ENCODE measurements at places on chromosomes 7 and 10.

DNA sequence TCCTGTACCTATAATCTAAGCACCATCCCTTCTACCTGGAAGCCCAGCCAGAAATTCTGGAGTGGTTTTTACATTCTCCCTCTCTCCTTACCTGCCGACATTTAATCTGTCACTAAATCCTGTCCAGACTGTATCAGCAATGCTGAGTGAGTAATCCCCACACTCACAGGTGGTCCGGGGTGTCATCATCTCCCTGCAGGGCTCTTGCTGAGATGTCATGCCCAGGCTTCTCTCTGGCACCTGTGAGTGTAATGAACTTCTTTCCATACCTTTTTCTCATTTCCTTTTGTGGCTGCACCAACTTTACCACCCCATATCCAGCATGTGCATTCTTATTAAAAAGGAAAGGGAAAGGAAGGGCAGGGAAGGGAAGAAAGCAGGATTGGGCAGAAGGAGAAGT is 355.2 kb downstream of the CCSER2 start:
- DNase-seq = no peak

DNA sequence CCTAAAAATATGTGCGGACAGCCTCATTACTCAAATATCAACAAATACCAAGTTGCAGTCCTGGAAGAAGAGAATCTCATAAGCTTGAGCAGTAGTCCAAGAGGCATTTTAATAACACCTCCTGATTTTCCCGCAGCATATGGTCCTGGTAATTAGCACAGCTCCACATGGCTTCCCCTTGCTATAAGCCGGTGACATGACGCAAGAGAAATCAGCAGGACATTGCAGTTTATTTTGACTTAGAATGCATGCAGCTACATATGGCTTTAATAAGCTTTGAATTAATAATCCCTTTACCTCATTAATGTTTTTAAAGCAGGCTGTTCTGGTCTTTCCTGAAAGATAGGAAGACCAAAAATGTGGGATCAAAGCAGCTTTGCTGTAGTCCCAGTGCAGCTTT is 137.6 kb downstream of the RAMP3 start:
- no peak for DNase-seq

DNA sequence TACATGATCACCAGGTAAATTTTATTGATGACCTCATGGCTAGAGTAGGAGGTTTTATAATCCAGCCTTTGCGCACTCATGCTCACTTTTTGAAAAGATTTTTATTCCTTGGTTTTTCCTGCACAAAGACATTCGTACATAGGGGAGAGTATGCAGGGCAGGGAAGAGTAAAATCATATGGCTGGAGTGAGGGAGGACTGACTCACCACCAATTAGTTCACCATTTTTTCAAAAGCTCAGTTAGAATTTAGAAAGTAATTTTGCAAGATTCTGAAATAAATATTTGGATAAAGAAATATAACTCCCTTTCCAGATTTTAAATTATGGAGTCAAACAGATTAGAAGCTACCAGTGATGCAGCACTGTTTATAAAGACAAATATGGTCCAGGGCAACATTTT is 111.9 kb downstream of the SEMA3D start:
- DNase-seq = no peak

GRCh38 chr7:111864291-111864976 is 302.1 kb upstream of the IMMP2L start:
- no peak for DNase-seq

- DNase-seq = no peak
These were observed 63.1 kb upstream of the CACNA2D1 start for GRCh38 chr7:82506702-82507101.

DNA sequence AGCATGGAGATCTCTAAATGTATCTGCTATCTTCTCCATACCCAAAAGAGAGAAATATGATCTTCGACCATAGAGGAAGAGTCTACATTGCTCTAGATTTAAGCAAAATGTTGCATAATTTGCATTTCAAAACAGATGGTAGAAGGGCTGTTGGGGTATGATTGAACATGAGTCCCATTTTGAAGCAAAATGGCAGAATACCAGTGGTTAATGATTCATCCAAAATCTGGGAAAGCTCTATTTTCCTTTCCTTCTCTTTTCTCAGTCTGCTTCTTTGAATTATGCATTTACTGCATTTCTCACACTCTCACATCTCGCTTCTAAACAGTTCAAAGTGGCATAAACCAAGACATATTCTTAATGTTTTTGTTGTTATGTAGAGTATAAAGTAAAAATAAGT is 178.5 kb downstream of the MACC1 start:
- DNase-seq = no peak

DNA sequence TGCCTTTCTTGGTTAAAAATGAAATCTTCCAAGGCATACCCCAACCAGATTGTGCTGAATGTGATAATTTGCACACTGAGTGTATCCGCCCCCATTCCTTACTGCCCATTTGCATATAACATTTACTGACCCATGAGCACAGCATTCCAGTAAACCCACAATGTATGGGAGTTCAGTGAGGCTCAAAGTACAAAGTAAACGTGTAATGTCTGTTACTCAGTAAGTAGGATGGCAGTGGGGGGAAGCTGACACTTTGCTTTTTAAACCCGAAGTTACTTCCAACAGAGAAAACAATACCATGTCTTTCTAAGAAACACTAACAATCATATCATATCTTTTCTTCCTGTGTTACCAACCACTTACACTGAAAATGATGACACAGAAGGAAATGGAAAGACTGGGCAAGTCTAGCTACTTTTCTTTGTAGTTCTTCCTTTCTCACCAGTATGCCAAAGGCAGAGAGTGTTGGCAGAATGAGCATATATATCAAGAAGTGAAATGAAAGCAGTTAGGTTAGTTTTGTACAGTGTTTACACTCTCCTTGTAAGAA is 27.1 kb upstream of the SOSTDC1 start:
- DNase-seq = no peak

GRCh38 chr10:11861341-11861740 is 38.2 kb downstream of the PROSER2 start:
- DNase-seq = no peak

DNA sequence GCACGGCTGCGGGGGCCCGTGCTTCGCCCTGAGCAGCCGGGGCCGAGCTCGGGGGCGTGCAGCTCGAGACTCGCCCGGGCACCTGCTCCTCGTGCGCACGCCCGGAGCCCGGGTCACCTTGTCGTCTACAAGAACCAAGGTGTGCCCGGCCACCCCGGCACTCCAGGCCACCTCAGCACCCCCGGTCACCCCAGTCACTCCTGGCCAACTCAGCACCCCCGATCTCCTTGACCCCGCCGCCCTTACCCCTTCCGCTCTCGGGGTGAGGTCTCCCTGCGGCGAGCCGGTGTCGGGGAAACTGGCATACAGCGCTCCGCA is 268 bp upstream of the IGFBP3 start:
- DNase-seq = no peak

DNA sequence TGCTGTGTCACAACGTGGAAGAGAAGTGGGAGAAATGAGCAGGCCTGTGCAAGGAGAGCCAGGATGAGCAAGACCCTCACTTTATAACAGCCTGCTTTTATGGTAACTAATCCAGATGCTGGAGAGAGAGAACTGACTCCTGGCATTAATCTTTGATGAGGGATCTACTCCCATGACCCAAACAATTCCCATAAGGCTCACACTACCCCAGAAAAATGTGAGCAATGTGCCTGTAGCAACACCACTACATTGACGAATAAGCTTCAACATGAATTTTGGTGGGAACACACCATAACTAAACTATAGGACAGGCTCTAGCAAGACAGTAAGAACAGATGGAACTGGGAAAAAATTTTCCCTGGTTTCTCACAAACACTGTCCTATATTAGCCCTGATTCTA is 173.6 kb upstream of the PRSS58 start:
- DNase-seq = no peak

DNA sequence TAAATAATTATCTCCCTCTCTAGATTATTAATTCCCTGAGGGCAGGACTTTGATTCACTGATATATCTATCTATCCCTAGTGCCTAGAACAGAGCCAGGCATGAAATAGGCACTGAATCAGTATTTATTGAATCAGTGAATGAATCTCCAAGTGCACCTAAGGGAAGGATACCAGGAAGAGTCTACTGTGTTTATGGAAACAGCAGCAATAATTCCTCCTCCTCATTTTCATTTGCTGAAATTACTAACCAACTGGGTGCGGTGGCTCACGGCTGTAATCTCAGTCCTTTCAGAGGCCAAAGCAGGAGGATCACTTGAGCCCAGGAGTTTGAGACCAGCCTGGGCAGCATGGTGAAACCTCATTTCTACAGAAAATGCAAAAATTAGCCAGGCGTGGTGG is 161.2 kb downstream of the TCF7L2 start:
- no peak for DNase-seq

All from activated effector memory CD4-positive, alpha-beta T cell treated with Interleukin-2 at 50 U/mL for 16 hours (primary cell).